H7 (cell line): ENCODE measurements at places on chromosomes 5 and 9. TPM values are rescaled to one million over a fixed set of nuclear protein-coding genes. Genes with fewer than 3 reads are reported as not detected.

- DNase-seq, result no peak
Measured at GRCh38 chr9:5721279-5722087, 92.6 kb downstream of the RIC1 start.

- DNase-seq, result no peak
Measured at GRCh38 chr5:34849253-34849652, 10.3 kb downstream of the TTC23L start.

DNA sequence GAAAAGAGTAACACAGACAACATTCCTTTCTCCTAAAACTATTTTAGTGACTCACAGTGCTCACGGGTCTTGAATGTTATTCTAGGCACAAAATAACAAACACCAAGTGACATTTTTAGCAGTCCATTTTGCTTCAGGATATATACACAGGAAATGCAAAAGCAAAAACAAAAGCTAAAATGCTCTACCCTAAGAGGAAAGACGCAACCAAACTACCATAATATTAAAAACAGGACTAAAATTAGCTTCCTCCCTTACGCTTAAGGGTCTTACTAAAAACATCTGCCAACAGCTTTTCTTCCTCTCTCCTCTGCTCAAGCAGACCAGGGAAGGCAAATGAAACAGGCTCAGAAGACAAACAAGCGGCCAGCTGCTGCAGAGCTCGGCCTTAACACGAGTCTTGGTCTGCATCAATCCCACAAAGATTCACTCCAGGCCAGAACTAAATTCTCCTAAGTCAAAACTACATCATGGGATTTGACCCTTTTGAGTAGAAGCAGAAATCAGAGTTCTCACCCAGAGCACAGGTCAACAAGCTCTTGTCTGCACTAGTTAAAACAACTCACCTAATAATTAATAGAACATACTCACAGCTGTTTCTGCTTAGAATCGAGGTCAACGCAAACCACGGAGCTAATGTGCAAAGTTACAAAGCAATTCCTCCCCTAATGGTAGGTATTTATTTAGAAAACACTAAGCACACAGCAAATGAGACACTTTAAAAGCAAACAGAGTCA is 62.3 kb downstream of the RAPGEF1 start:
- no peak for DNase-seq

- no peak for DNase-seq
Measured at GRCh38 chr9:98972716-98973115, 29.0 kb downstream of the COL15A1 start.

- peak; percentile 76 for DNase-seq
Measured at GRCh38 chr9:93243112-93243511, 59.2 kb downstream of the WNK2 start.

DNA sequence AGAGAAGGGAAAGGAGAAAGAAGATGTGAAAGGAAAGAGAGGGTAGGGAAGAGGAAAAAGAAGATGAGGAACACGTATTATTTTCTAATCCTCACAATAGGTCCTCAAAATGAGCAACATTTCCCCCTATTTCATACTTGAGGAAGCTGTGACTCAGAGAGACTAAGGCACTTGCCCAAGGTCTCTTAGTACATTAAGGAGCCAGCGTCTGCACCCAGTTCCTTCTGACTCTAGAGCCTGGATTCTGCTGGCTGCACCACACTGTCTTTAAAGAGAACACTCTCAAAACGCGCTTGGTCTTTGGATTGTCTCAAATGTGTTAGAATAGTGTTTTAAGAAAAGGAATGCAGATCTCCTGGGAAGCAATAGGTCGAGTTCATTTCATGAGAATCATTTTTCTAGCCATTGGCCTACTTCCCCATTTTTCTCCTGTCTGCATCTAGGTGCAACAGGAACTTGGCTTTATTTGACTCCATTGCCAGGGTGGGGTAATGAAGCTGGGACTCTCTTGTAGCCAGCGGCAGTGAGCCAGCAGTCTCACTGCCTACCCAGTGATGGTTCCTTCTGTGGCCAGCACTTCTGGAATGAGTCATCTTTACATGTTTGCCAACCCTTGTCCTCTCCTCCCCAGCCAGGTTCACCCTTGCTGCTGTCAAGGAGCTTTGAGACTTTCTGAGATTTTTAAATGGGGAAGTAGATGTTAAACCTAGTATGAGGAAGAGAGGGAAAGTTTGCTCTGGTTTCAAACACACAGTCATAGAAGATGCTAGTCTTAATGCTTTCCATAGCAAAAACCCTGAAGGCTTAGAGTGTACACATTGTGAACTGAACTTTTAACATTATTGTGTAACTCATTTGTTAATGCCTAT is 82.7 kb downstream of the DOCK8 start:
- no peak for DNase-seq

- DNase-seq, result no peak
Measured at GRCh38 chr5:173686950-173687349, 70.5 kb upstream of the BOD1 start.

SPINK4 gene
- total RNA-seq, result not detected in 2 replicates

ROPN1L gene
- 0.26 TPM in 1 of 2 replicates, not detected in the other for total RNA-seq

PCBD2 gene
- total RNA-seq, result 2.3 and 8.5 TPM in 2 replicates
